Activated CD4-positive, alpha-beta T cell treated with anti-CD3 and anti-CD28 coated beads for 1 hour (primary cell): ENCODE measurements at places on chromosomes 6 and 20.

DNA sequence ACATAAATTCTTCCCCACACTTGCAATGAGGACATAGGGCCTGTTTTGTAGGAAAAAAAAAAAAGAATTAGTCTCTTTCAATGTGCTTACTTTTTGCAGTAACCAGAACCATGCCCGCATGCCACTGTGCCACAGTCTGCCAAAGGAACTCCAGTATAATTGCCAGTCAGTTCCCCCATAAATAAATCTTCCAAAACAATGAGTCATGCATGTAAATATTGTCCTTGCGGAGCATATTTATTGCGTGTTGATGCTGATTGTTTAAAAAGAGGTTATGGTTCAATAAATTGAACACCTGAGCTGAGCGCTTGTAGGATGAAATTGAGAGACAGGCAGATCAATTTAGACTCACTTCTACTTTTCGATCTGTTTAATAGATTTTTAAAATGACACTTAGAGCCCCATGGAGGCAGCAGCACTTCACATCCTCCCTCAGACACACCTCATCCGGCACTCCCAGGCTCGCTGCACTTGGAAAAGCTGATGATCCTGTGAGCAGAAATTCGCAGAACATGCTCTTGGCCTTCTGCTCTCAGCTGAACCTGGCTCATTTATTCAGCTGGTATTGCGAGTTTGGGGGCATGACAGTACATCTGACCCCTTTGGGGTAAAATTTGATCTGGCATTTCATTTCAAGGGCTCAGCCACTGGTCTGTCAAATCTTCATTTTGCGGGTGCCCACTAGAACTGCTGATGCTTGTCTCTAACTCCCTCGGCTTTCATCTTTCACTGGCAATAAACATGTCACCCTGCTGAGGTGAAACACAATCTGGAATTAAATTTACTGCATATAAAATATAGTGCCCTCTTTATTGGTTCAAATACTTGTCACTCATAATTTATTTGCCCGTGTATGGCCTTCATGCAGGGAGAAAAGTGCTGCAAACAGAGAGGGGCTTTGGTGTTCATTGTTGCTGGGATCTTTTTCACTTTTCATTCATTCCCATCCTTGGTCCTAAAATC is 371.1 kb upstream of the POU3F2 start:
- no peak for DNase-seq

DNA sequence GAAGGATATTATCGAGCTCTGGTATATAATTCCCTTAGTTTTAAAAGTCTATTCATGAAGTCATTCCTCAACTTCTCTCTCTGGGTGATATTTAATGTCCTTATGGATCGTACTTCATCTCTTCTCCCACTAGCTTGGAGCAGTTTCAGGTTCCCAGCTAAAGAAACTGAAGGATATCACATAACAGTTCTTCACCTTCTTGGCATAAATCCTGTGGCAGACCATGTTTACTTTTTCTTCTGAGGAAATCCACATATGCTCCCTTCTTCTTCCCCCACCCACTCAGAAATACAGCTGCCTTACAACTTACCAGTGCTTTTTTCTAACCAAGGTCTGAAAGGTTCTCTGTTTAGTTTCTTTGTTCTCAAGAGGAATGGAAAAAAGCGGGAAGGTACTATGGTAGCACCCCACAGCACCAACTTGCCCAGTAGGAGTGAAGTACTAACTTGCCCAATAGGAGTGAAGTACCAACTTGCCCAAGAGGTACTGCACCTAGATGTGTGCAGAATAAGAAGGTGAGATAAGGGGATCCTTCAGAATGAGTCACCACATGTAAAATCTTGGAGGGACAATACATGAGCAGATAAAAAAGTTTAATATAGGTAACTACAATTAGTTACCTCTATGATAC is 53.1 kb downstream of the TSPYL4 start:
- no peak for DNase-seq

- DNase-seq: no peak
Observed at GRCh38 chr6:164693944-164694343, 615.5 kb downstream of the C6orf118 start.

DNA sequence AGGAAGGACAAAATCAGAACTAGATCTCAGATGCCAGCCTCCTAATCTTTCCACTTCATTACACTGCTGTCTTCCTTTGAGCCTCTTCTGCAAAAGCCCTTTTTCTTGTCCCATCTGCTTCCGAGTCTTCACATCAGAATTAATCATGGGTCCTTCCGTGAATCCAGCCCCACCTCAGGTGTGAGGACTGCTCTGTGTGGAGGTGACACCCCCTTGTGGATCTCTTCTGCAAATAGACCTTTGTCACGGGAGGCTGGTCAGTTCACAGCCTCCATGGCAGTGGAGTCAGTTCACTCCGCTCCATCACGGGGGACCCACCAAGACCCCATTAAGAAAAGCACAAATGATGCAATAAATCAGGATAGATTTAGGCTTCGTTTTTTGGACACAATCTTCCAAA is 171.1 kb downstream of the ADAT2 start:
- DNase-seq: no peak

DNA sequence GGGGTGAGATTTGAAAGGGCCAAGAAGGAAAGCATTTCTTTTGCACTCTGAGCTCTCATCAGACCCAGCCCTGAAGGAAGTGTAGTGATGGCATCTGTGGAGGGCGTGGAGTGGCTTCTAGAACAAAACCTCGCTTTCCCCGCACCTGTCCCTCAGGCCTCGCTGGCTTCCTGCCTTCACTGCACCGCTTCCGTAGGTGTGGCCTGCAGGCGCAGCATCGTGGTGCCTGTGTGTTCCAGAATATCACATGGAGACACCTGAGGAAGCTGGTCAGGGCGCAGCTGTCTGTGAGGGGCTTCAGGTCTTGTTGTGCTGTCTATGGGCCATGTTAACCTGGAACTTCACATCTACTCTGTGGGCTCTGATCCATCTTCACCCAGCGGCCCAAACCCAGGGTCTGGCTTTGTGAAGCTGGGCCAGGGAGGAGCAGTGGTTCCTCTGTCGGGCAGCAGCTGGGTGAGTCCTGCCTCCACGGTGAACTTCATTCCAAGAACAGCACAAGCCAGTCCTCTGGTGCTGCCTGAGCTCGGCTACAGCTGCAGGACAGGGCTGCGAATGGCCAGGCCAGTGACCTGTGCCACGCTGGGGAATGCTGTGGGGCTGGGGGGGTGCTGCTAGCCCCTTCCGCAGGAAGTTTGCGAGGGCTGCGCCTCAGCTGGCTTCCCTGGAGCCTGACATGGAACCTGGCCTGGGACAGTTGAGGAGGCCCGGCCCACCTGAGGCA is 40.9 kb downstream of the DSTN start:
- DNase-seq: peak; percentile 42

GRCh38 chr20:62860924-62861691 is 514 bp downstream of the TCFL5 start:
- peak; percentile 24 for DNase-seq
